ENCODE measurements at places on chromosomes 7 and 10.

GRCh38 chr10:60224066-60224705 lies 165.5 kb downstream of the ANK3 start:
- no peak for DNase-seq

- no peak for DNase-seq
These were observed 36.6 kb upstream of the LRRC18 start for GRCh38 chr10:48976196-48976595.

GRCh38 chr7:11831156-11831735 lies 752 bp downstream of the THSD7A start:
- DNase-seq, result no peak

DNA sequence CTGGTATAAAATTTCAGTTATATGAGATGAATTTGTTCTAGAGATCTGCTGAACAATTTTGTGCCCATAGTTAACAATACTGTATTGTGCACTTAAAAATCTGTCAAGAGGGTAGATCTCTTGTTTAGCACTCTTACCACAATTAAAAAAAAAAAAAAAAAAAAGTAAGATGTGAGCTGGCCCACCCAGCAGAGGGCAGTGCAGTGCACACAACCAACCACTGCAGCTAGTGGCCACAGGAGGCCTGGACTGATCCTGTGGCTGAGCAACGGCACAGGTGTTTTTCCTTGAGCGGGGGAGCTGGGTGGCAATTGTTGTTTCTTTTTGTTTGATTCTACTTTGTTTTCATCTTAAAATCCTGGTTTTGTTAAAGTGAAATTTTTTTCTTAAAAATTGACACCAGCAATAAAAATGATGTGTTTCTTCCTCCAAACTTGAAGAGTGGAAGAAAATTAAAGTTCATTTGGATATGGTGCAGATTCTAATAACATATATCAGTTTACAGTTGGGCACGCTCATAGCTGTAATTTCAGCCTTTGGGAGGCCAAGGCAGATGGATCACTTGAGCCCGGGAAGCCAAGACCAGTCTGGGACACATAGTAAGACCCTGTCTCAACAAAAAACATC lies 171.1 kb upstream of the TBX20 start:
- peak; percentile 67 for DNase-seq

GRCh38 chr10:10796774-10797415 lies 220.8 kb upstream of the CELF2 start:
- DNase-seq, result no peak

DNA sequence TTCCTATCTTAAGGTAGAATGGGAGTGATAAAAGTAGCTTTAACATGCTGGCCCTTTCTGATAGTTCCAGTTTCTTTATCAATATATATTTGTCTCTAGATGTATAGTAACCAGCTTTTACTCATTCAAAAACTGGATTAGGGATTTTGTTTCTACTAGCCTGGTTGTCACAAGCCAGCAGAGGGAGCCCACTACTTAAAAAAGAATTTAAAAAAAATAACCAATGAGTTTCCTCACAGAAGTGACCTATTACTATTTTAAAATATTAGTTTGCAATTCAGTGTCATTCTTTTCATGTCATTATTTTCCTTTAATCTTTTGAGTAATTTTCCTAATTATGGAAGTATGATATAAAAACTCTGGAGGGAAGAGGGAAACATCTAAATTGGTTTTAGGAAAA lies 142.1 kb downstream of the PHTF2 start:
- no peak for DNase-seq

DNA sequence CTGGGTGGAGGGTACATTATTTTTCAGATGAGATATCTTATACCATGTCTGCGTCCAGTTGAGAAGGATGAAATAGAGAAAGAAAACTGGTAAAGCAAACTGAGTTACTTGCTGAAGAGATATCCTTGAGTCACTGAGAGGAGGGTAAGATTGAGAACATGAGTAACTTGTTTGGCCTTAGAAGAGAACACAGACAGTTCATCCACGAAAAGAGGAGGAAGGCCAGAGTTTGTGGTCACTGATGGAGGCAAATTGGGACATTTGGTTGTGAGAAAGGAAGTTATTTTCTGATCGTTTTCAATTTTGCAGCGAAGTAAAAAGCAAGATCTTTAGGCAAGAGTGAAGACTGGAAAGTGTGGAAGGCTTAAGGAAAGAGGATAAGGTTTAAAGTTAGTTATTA lies 15.6 kb downstream of the MBL2 start:
- DNase-seq, result no peak

GRCh38 chr10:88156341-88156740 lies 292.9 kb downstream of the PTEN start:
- no peak for DNase-seq

GRCh38 chr10:73956476-73957359 lies 41.2 kb upstream of the VCL start:
- DNase-seq, result peak; percentile 65

GRCh38 chr7:4851459-4852422 lies 10.1 kb downstream of the PAPOLB start:
- DNase-seq, result no peak

DNA sequence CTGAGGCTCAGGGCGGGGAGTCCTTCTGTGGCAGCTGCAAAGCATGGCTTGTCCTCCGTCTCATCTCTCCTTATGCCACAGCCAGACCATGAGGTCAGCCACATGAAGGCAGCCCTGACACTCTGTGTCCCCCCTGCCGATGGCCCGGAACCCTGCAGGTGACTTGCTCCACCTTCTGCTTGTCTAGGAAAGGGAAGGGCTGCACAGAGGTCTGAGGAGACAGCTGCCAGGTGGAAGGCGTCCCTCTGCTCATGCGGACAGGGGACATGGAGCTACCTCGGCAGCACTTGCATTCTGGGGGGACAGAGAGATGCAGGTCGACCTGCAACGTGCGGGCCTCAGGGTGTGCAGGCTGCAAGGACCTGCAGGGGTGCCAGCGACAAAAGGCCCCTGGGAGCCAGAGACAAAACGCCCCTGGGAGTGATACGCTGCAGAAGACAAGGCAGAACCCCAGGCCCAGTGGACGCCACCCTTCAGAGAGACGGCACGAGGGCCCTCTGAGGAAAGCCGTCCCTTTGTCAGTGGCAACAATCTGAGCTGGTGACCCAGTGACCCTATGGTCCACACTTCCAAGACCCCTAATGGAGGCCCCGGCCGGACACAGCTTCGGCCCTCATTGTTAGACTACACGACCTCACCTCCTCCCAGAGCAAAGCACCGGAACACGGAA lies 205.2 kb upstream of the PPP2R2D start:
- DNase-seq, result peak; percentile 19

DNA sequence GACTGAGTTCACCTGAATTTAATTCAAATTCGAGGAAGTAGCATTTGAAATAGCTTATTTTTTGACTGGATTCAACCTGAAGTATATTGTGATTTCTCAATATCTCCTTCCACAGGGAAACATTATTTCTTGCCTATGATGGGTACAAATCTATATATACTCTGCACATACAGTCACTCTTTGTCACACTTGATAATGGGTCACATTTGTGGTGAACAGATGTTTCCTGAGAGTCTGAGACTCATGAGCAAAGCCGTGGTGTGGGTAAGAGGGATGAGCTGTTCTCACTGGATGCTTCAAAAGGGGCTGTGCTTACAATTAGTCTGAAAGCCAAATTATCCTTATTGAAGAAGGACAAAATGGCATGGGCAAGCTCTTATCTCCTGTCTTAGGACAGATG lies 18.0 kb upstream of the TBXAS1 start:
- peak; percentile 4 for DNase-seq
